Naive thymus-derived CD8-positive, alpha-beta T cell (primary cell): ENCODE measurements at places on chromosomes 2 and 18. TPM values are rescaled to one million over a fixed set of nuclear protein-coding genes. Genes with fewer than 3 reads are reported as not detected.

GRCh38 chr2:168526641-168527040 is 70.6 kb downstream of the CERS6 start:
- no peak for DNase-seq

DNA sequence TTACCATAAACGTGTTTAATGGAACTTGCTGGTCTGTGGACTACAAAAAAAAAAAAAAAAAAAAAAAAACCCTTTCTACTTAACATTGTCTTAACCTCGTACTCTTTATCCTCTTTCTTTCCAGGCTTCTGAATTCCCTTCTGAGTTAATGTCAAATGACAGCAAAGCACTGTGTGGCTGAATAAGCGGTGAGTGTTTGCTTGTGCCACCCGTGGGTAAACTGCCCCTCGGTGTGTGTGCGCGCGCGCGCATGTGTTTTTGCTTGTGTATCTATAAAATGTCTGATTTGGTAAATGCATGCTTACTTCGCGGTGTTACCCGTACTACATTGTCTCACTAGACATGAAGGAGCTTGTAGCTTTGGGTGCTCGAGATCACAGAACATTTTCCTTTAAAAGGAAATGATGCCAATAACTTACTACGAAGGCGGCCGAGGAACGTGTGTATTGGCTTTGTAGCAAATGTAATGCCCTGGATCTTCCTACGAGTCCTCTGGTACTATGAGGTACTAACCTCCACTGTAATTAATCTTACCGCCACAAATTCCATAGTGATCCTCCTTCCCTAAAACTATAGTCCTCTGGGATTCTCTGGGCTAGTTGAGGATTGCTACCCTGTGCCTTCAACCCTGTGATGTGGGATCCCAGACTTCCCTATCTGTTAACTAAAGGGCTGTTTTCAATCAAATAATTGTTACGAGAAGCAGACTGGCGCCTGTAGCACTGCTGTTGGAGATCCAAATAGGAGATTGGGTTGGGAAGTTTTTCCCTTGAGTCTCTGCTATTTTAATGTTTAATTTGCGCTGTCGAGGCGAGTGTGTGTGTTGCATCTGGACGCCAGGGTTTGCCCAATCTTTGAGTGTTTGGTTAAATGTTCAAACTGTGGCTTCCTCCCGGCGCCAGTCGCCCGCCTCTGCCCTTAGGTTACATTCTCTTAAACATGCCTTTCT is 1.1 kb downstream of the ID2 start:
- DNase-seq, result peak; percentile 57

DNA sequence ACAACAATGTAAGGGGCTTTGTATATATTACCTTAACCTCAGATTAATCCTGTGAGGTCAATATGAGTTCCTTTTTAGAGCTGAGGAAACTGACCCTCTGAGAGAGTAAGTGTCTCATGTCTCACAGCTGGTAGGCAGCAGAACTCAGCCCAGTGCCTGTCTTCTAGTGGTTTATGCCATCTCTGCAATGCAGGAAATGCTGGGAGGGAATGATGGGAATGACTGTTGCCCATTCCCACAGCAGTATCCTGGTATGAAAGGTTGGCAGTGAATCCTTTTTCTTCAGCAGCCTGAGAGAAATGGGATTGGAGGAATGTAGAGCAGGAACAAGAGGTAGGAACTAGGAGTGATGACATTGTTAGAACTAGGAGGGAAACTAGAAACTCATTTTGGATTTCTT is 6.0 kb downstream of the MRPL30 start:
- DNase-seq, result no peak

DNA sequence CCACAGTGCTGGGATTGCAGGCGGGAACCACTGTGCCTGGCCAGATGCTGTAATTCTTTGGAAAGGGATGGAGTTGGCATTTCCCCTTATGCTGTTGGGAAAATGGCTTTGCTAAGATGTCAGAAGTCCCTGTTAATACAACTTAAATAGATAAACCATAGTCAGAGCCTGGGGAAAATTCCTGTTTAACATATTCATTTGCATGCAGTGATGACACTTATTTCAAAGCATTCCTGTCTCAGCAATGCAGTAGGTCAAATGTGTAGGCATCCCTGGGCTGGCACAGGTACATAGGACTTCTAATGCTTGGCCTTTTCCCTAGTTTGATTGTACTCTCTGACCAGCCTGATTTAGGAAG is 38.6 kb downstream of the RAMP1 start:
- DNase-seq, result no peak

- no peak for DNase-seq
Measured at GRCh38 chr2:237727363-237727762, 71.2 kb upstream of the RBM44 start.

The DNAH6 gene
- 1.6 TPM for polyA plus RNA-seq

- no peak for DNase-seq
Measured at GRCh38 chr2:162824304-162824703, 14.3 kb downstream of the KCNH7 start.

DNA sequence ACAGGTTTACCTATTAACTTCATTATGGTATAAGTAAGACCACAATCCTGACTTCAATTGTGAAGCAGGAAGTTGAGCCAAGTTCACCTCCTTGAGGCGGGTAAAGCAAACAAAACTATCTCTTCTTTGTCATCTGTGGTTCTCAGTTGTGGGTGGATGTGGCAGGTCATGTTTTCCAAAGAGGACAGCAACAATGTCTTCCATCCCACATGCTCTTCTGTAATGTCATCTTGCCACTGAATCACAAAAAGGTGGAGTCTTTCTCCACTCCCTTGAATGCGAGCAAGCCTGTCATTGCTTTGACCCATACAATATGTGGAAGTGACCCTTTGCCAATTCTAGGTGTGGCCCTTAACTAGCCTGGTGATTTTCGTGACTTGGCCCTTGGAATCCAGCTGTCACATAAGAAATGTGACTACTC is 98.7 kb downstream of the GRB14 start:
- no peak for DNase-seq

DNA sequence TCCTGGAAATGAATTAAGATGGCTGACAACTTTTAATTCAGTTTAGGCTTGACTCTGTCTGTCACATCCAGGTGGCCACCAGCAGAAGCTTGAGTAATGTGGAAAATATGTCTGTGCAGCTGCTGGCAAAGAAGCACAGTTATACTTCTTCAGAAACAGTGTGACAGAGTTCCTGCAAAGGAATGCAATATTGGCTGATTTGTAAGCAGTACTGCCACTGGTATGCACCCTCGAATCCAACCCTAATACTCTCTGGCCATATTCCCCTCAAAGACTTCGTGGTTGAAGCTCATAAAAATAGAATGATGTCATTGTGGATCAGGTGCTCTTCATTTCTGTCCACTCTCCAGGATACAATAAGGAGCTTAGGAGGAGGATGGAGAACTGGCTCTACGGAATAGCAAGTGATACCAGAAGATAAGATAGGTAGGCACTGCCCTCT is 86.2 kb downstream of the METTL8 start:
- DNase-seq, result no peak

The EN1 gene
- polyA plus RNA-seq, result not detected

The EFR3B gene
- not detected for polyA plus RNA-seq

The PXDN gene
- 2.0 TPM for polyA plus RNA-seq

GRCh38 chr18:36311026-36311570 is 13.6 kb downstream of the FHOD3 start:
- DNase-seq, result no peak

DNA sequence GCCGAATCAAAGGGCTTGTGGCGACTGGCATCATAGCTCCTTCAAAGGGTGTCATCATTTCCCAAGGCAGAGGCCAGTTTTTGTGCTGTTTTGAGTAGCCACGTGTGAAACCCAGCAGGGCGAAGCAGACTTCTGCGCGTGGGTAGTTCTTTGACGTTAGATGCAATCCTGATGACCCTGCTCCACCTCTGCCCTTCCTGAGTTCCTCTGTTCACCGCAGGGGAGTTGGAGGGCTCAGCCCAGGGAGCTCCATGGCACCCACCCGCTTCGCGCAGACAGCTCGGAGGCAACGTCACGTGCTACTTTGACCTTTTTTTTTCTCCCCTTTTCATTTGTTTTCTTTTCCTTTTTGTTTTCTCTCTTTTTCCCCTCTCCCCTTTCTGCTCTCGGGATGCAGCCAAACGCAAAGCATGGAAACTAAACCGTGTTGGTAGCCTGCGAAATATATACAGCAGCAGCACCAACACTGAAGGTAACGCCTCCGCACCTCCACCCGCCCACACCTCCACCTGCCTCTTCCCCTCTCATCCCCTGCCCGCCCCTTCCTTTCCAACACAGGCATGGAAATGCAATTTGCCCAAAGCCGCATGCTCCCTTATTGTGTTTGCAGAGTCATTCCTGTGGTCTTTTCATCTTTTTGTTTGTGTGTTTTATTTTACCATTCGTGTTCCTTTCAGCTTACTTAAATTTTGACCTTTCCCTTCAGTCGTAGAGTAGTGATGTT is 153.6 kb downstream of the GBX2 start:
- DNase-seq, result no peak

GRCh38 chr18:9811978-9812377 is 73.8 kb upstream of the TXNDC2 start:
- no peak for DNase-seq

- no peak for DNase-seq
Measured at GRCh38 chr2:62831729-62832128, 126.2 kb downstream of the EHBP1 start.

- DNase-seq, result no peak
Measured at GRCh38 chr2:212961255-212961654, 190.2 kb downstream of the IKZF2 start.

- no peak for DNase-seq
Measured at GRCh38 chr2:105179469-105180372, 61.8 kb upstream of the GPR45 start.

The SALL3 gene
- polyA plus RNA-seq, result not detected

The PIEZO2 gene
- polyA plus RNA-seq, result not detected

The TUBB8B gene
- not detected for polyA plus RNA-seq

- peak; percentile 51 for DNase-seq
Measured at GRCh38 chr2:218218268-218219185, 1.5 kb downstream of the ARPC2 start.

DNA sequence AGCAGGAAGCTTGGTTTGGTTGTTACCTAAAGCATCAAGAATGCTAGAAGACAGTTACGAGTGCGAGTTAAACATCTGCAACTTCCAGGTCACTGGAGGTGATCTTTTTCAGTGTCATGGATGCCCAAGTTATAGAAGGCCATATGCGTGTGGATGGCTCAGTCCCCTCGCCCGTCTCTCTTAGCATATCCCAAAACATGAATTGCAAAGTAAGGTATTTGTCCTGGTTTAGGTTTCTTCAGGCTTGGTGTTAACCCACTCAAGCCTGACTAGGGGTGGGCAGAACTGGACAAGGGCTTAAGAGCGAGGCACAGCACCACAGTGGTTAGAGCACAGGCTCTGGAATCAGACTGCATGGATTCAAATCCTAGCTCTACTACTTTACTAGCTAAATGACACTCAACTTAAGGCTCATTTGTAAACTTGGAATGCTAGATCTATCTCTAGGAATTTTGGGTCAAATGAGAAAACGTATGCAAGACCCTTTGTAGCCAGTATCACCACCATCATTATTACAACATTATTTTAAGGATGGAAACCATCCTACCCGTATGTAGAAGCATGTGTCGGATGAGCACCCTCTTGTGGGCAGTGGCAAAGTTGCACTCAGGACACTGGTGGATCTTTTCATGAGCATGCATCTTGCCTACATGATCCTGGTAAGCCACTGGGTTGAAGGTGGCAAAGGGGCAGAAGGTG is 11.2 kb downstream of the ZNF142 start:
- peak; percentile 77 for DNase-seq

GRCh38 chr2:176907341-176907740 is 305.3 kb upstream of the HNRNPA3 start:
- no peak for DNase-seq

GRCh38 chr2:39033980-39034379 is 86.9 kb downstream of the SOS1 start:
- DNase-seq, result no peak

The LIMS3 gene
- 1.8 TPM for polyA plus RNA-seq

DNA sequence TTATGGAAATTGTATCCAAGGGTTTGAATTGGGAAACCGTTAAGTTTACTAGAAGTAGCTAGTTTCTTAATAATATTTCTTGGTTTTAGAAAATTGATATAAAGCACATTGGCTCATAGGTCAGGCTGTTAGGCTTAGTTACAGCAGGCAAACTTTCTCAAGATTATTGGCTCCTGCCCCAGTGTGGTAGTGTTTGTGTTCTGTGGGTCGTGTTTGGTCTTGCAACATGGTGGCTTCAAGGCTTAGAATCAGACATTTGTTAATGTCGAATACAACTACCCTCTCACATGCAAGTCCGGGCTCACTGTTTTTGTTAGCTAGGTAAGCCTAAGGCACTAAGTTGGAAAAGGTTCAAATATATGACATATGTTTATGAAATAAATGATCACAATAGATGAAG is 19.6 kb downstream of the CERS6 start:
- no peak for DNase-seq

GRCh38 chr2:174606336-174606735 is 8.7 kb upstream of the WIPF1 start:
- DNase-seq, result no peak

The UGT1A8 gene
- not detected for polyA plus RNA-seq

The FOXI3 gene
- polyA plus RNA-seq, result not detected

DNA sequence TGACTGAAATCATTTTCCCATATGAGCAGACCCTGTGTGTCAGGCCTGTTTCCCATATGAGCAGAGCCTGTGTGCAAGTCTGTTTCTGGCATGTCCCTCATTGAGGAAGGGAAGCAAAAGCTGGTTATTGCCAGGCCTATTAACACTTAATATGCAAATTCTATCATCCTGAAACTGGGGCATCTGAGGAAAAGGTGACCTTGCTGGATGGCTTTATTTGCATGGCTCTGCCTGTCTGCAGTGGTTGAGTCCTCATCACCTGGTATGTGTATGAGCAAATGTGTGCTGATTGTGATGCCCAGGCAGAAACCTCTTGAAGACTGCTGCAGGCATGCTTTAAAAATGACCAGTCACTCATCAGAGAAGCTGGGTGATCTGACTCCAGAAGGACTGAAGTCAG is 31.2 kb downstream of the EIF4E2 start:
- DNase-seq, result no peak

DNA sequence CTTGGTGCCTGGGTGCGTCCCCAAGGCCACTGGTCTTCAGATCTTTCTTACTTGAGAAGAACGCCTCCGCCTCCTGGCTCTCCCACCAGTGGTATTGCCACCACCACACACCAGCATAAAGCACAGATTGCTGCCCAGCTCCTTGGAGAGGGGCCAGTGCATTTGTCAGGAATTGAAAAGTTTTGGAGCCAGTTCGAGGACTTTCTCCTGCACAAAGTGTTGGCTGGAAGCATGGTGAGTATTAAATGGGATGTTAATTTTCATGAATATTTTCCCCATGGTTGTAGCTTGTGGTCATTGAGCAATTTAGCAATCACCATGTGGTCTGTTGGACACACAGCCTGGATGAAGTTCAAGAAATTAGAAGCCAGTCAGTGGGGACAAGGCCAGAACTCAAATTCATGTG is 684.6 kb upstream of the FANCL start:
- no peak for DNase-seq

GRCh38 chr2:96091711-96092572 is 24.4 kb downstream of the ADRA2B start:
- DNase-seq, result no peak
